ENCODE measurements at places on chromosomes 5 and 9.

- no peak for DNase-seq
Observed at GRCh38 chr9:93231121-93231694, 47.3 kb downstream of the WNK2 start.

- peak; percentile 46 for DNase-seq
Observed at GRCh38 chr5:95620870-95621838, 1.3 kb downstream of the GPR150 start.

DNA sequence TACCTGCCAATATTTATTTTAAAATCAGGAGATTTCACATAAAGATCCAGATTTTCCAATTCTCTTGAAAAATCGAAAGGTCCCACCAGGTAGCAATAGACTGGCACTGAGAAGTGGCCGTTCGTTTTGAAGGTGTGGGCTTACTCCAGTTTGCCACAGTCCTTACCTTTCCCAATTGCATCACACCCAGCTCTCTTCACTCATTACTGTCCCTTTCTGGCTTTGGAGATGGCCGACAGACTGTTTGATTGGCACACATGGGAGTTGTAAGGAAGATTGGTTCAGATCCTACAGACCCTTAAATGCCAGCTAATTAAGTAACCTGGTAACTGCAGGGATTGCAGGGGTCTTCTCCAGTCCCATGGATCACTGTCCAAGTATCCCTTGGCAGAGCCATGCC, 68.7 kb upstream of the LARP1 start:
- peak; percentile 28 for DNase-seq

DNA sequence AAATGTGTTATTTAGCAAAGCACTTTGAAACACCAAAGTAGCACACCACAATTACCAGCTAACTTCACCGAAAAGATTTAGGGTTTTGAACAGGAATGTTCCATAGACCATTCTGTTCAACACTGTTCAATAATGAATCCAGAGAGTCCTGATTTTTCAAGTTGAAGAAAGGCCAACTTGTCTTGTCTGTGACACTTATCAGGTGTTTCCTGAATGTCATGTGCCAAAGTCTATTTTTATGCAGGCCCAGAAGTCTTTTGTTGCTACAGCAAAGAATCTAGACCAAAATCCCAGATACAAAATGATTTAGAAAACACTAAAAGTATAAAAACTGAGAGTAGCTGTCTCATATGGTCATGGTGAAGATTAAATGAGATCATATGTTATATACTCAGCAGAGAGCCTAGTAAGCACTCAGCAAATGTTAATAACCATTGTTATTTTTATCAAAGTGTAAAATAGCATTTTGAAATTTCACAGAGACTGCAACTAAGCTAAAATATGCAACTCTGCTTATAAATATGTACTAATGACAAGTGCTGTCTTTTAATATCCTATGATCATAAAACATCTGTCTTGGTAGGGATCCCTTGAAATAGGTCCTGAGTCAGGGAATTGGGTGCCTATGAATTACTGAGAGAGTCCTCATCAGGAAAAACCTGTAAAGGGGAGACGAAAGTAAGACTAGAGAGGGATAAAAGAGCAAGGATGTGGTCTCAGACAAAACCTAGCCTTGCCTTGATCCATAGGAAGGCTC, 122.4 kb upstream of the SLC12A2 start:
- no peak for DNase-seq

- no peak for DNase-seq
Observed at GRCh38 chr5:14684757-14685156, 20.2 kb downstream of the OTULIN start.

Measured in amniotic epithelial cell (primary cell).